ENCODE measurements at places on chromosomes 4 and X.

DNA sequence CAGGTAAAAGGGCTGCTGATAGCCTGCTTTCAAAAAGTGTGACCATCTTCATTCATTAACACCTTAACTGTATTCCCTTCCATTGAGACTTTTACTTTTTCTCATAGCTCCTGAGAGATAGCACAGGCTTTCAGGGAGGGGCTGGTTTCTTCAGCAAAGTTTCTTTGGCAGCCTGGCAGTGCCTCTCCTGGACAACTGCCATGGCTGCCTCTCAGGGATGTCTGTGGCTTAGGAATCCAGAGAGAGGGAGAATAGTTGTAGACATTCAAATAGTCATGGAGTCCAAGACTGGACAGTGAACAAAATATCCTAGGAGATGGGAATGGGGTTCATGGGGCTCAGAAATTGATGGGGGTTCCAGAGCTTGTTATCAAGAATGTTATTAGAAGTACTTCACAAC, 81.1 kb downstream of the FAM47B start:
- DNase-seq: no peak

DNA sequence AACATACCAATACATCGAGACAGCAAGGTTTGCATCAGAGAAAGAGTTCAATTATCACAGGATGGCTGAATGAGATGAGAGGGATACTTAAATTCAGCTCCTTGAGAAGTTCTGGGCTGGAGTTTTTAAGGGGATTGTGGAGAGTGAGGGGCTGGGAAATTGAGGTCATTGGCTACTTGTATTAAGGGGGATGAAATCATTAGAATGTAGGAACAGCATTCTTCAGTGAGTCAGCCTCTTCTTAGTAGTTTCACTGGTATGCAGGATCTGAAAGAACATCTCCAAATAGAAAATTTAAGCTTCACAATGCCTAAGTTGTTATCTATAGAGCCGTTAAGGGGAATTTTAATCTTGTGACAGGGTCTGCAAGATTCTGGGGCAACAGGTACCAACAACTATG, 211.6 kb upstream of the TAPT1 start:
- DNase-seq: no peak

GRCh38 chr4:184163813-184164212, 53.9 kb downstream of the ENPP6 start:
- peak; percentile 10 for DNase-seq

- no peak for DNase-seq
Measured at GRCh38 chr4:123102897-123103471, 180.6 kb upstream of the NUDT6 start.

- no peak for DNase-seq
Measured at GRCh38 chr4:121934635-121935034, 17.2 kb downstream of the TRPC3 start.

GRCh38 chr4:94583914-94584641, 132.3 kb downstream of the PDLIM5 start:
- no peak for DNase-seq

DNA sequence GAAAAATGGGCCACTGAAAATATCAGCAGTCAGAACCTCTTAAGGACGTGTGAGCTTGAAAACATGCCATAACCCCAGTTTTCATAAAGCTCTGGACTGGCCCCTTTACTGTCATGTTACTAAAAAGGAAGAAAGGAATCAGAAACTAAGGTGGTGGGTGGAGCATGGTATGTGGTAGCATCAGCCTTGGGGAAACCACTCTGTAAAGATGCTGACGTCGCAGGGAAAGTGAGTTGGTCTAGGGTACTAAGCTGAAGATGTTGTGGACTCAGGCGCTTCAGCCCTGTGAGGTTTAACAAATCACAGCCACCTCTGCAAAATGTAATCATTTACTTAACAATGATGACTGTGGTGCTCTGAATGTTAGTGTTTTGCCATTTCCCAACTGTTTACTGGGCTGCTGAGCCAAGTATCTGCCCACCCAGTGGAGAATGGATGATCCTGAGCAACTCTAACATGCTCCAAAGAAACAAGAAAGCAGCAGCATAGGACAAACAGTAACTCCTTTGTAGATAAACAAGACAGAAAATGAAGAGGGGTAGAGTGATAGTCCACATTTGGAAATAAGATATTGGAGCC, 33.4 kb downstream of the C4orf54 start:
- DNase-seq: no peak

DNA sequence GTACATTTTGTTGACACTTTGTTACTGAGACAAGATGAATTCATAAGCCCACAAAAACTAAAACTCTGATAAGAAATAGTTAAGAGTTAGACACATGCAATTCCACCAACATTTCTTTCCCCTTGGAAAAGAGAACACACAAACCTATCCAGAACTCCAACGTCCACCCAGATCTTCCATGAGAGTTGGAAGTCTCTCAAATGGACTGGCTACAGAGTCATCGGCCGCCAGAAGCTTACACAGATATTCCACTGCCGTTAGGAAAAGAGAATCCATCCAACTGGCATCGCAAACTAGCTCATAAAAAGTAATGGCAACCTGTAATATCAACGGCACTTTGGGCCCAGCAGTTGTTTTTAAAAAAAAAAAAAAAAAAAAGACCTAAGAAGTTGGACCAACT, 114.7 kb downstream of the PRKX start:
- DNase-seq: no peak

DNA sequence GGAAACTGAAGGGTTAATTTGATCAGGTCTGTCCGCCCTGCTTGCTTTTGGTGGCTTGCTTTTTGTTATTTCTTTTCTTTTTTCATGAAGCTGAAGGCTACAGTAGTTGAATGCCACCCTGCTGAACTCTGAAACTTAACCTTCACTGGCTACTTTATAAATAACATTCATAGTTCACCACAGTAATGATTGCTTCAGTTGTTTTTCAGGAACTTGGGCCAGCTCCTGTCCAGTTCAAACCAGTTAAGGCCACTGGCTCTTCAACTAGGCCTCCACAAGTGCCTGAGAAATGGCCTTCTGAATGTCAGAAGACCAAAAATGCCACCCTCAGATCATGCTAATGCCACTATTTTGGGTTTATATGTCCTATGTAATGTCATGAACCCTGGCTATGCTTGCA, 7.7 kb upstream of the ASB9 start:
- DNase-seq: no peak

DNA sequence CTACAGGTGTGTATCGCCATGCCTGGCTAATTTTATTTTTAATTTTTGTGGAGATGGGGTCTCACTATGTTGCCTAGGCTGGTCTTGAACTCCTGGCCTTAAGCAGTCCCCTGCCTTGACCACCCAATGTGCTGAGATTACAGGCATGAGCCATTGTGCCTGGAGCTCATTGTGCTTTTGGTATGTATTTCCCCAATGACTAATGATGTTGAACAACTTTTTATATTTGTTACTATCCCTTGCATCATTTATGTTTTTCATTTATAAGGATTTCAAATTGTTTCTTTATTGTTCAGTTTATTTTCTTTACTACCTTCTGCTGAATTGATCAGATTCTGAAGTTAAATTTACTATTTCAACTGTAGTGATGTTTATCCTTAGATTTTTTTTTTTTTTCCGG, 199.7 kb downstream of the CEP135 start:
- DNase-seq: no peak

DNA sequence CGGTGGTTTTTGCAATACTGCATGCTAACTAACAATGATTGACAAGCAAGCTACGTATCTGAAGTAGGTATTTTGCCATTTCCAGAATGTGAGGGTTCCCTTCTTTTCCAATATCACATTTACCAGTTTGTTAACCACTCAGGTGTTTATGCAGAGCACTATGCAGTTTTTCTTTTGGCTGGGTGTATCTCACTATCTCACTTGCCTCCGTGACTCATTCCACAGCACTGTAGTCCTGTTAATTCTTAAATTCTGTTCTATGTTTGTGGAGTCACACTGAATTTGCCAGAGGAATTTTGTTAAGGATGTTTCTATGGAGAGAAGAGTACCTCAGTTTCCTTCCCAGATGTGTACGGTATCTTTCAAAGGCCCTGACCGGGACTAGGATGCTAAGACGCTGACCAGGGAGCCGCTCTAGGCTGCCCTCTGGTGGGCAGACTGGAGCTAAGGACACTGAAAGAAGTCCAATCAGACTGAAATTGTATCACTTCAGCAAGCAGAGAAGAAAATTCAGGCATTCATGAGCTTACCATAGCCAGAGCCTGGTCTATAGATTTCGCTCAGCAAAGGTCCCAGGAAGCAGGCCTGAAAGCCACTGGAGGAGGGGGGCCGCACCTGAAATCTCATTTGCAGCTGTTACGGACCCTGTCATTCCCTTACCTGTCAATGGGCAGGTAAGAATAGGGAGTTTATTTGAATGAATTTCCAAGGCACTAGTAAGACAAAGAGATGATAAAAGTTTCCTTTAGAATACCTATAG, 388.4 kb upstream of the SPOCK3 start:
- no peak for DNase-seq

Data from NK-92 treated with Interleukin-12 subunit alpha and Interleukin-12 subunit beta, amount 100 ng/mL, for 24 hours (cell line).